ENCODE measurements at places on chromosomes 3 and 15.

GRCh38 chr15:43748376-43748775 is 2.1 kb downstream of the PDIA3 start:
- no peak for DNase-seq

DNA sequence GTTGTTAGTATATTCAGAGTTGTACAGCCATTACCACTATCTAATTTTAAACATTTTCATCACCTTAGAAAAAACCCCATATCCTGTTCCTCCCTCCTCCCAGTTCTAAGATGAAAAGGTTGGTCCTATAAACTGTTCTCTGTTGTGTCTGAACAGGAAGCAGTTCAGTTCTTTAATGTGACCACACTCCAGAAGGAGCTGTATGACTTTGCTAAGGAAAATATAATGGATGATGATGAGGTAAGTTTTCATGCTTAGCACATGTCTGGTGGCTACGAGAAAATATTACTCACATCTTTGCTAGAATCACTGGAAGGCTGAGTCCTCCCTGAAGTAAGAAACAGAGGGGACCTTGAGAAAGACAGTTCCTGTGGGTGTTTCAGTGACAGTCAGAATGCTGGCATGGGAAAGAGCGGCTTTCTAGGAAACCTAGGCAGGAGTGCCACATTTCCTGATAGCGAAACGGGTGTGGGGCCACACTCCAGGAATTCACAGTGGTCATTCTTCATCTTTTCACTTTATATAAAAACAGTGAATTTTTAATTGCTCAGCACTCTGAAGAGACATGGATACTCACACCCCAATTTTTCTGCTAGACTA is 20.3 kb downstream of the CRTAP start:
- DNase-seq = no peak

GRCh38 chr3:114308830-114309229 is 15.0 kb downstream of the TIGIT start:
- no peak for DNase-seq

DNA sequence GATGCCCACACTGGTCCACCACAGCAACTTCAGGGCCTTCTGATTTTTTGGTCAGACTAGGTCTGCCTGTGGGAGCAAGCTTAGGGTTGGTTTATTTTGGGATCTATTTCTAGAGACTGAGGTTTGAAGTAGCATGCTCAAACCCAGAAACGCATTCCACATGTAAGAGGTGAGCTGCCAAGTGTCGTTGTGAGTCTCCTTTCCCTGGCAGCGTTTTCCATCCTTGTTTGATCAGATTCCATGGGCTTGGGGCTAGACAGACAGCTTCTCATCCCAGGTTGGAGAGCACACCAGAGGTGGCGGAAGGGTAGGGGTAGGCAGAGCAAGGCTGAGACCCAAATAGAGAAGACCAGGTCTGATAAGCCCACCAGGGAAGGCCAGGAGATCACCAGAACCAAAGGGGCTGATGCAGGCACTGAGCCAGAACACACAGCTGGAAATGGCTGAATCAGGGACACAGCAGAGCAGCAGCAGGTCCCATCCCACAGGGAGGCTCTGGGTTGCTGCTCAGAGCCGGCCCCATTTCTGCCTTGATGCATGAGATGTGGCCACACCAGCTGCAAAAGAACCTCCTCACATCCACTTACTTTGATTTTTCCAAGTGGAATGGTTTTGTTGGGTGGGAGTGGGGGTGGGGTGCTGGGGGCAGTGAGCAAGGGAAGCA is 186.8 kb downstream of the THSD4 start:
- DNase-seq = no peak

- no peak for DNase-seq
Observed at GRCh38 chr15:50911621-50912020, 3.1 kb downstream of the AP4E1 start.

DNA sequence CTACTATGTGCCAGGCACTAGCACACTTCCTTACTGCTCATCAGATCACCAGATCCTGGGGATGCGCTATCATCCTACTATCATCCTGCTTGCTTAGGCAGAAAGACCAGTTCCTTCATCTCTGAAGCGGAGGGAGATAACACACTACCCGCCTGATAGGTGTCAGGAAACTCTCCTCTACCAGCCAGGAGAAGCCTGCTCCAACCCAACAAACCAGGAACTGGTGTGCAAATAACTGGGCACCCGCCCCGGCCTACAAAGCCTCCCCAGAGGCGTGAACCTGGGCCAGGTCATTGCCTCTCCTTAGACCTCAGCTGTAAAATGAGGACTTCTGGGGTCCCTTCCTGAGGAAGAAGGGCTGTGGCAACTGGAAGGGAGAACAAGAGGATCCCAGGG is 61.5 kb downstream of the HOMER2 start:
- no peak for DNase-seq

DNA sequence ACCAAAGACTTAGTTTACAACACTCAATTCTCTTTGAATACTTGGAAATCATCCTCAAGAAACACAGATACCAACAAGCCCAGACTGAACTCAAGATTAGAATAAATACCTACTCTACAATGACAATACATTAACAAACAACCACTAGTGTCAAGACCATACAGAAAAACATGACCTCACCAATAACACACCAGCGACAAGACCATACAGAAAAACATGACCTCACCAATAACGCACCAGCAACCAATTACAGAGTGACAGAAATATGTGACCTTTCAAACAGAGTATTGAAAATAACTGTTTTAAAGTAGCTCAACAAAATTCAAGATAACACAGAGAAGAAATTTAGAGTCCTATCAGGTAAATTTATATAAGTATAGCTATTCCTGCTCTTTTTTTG is 876.0 kb downstream of the EPHA3 start:
- DNase-seq = no peak

GRCh38 chr15:73957276-73957675 is 31.0 kb downstream of the LOXL1 start:
- no peak for DNase-seq

- DNase-seq = no peak
Observed at GRCh38 chr3:17023006-17023664, 138.4 kb downstream of the PLCL2 start.

GRCh38 chr15:98771541-98771940 is 123.2 kb downstream of the IGF1R start:
- no peak for DNase-seq

- no peak for DNase-seq
Observed at GRCh38 chr15:89805241-89806209, 9.1 kb downstream of the ANPEP start.

GRCh38 chr3:133445108-133445507 is 45.3 kb downstream of the BFSP2 start:
- no peak for DNase-seq

- no peak for DNase-seq
Observed at GRCh38 chr3:48644898-48645760, 9.9 kb upstream of the SLC26A6 start.

DNA sequence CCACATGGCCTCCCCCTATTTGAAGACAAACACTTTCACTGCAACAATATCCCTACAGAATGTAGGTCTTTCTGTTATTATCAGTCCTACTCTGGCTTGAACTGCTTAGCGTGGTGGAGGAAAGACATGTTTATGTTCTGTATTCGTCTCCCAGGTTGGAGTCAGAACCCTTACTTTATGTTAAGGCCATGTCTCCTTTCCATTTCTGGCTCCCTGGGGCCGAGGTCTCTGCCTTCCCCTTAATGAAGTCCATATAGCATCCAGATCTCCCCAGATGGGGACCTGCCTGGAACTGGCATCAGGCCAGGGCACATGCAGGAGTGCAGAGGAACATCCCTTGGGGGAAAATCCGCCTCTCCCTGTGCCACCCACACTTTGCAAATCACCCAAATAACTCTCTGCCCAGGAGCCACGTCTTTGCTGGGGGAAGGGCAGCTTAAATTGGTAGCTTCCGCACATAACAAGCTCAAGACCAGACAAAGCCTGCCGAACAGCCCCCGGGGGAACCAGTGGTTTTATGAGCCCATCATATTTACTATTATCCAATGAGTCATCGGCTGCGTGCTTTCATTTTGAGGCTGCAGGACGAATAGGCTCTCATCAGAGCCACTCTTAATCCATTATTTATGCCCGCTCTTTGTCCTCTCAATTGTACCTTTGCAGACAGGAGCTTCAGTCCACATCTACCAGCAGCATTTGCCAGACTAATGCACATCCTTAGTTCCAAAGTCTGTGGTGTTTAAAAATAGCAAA is 237.0 kb downstream of the UACA start:
- peak; percentile 75 for DNase-seq

DNA sequence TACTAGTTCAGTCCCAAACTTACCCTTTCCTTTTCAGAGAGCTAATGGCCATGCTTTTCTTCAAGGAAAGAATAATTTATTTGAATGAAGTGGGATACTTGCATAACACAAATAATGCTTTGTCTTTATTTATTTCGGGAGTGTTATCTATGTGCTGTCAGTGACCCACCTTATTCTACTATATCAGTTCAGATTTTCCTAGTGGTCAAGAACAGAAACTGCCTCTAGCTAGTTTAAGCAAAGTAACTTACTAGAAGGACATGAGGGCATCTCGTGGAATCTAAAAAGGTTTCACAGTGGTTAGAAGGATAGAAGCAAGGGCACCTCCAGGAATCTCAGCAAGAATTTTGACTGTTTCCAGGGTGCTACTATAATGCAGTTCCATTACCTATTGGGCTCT is 3.8 kb upstream of the TIMMDC1 start:
- no peak for DNase-seq

DNA sequence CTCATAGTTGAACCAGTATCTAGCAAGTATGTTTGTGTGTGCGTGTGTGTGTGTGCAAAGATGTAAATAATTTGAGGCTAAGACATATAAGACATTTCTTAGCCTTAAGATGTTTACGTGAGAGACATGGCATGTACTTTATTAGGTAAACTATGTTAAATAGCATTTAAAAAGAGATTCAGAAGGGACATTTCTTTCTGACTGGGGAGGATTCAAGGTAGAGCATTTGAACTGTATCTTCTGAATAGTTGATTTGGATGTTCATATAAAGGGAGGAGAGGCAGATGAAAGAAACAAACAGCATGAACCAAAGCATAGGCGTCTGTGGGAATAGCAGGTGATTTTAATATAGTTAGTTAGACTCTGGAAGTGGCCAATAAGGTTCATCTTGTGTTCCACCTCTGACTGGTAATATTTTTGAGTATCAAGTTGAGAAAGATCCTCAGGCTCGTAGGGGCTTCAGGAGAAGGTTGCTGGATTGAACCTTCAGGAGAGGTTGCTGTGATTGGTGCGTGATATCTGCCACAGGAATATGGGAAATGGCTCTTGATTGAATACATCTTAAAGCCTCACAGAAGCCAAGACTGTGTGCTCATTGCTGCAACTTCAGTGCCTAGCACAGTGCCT is 12.6 kb downstream of the NFKBIZ start:
- no peak for DNase-seq

DNA sequence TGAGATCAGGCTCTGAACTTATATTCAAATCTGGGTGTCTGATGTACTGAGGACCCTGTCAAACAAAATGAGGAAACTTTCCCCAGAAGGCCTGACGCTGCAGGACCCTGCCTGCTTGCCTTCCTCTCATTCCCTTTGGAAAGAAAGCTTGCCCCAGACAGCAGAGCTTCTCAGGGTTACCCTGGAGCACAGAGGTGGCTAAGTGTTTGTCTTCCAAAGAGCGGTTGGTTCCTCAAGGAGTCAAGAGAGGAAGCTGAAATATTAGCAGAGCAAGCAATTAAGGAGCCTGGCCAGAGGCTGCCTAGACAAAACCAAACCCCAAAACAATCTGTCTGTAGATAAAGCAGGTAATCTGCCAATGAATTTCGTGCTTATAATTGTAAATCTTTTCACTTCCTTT is 175.3 kb downstream of the NR1D2 start:
- no peak for DNase-seq

DNA sequence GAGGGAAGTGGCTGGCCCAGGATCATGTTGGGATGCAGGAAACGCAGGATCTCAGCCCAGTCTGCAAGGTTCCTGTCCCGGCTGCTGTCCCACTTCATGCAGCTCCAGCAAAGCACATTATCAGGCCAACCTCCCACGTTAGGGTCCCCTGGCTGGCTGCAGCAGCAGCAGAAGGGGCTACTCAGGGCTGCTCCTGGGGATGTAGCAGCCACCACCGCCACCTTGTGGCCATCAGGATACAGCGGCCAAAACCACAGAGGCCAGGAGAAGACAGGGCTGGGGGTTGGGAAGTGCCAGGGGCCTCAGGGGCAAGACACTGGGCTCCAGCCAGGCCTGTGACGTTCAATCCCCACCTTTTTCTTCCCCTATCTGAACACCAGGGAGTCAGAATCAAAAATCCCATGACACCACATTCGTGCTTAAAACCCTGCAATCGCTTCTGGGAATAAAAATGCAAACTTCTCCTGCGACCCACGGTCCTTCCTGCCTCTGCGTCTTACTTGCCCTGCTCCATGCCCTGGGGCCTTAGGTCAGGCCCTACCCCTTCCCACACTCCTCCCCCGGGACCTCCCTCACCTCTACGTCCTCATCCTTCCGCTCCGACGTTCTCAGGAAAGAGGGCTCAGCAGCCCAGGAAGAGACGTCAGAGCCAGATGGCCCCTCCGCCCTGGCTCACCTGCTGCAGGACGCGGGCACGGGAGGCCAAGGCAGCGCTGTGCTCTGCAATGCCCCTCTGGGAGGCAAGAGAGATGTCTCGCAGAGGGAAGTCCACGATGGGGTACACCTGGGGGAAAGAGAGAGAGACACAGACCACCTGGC is 21.5 kb downstream of the SSUH2 start:
- peak; percentile 84 for DNase-seq

GRCh38 chr3:104939196-104939595 is 427.5 kb upstream of the ALCAM start:
- DNase-seq = no peak

GRCh38 chr15:98775498-98776230 is 127.3 kb downstream of the IGF1R start:
- DNase-seq = no peak

DNA sequence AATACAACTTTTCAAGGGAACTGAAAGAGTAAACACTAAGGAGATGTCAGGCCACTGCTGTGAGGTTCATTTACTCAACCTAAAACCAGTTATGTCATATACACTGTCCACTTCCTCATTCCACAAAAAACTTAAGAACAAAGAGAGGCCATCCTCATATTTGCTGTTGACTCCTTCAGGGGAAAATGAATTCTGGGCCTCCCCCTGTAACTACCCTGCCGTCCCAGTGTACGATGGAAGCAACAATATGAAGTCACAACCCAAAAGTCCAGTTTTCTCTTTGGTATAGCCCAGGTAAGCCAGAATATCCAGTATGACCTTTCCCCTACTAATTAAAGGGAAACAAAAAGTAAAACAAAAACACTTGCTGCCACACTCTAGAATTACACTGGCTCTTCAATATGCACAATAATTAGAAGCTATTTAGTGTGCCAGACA is 16.2 kb downstream of the CEP152 start:
- no peak for DNase-seq

DNA sequence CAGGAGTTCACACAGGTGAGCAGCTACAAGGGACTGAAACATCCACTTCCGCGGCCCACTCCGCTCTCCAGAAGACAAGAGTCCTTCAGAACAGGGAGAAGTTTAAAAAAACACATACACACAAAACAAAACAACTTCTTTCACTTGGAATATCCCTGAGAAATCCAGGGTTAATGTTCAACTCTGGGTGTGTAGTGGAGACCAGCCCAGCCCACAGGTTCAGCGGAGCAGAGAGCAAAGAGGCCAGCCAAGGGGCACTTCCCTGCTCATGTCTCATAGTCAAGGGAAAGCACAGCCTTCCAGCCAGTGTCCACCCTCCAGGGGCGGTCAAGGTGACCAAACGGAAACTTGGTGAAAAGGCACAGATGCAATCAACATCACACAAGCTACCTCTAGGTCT is 41.6 kb downstream of the WNT5A start:
- no peak for DNase-seq

- DNase-seq = no peak
Observed at GRCh38 chr3:179179979-179180759, 32.0 kb downstream of the PIK3CA start.

- DNase-seq = no peak
Observed at GRCh38 chr3:132311316-132311715, 5.9 kb upstream of the ACP3 start.
